ENCODE measurements at places on chromosomes 16 and 17. TPM values are rescaled to one million over a fixed set of nuclear protein-coding genes. Genes with fewer than 3 reads are reported as not detected.
A peak's percentile ranks its signal among the peaks of the same experiment; 100 is the strongest.

DNA sequence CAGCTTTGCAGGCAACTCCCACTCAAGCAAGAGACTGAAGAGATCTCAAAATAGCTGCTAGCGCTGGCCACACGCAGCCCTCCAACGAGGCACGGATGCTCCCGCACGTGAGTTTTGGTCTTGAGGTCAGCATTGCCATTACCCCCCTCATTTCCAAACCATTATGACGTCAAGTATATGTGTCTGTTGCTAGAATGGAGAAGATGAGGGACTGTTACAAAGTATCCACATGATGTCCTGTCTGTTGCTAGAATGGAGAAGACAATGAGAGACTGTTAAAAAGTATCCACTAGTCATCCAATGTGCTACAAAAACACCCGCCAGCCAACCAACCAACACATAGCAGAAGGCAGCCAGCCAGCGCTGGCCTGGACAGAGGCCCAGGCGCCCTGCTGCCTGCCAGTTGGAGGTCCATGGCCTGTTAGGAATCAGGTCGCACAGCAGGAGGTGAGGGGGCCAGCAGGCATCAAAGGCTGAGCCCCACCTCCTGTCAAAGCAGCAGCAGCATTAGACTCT lies 24.8 kb downstream of the KLHDC4 start:
- no peaks in the 10 kb centered on the region for H3K27me3 ChIP-seq
- no peak overlapping the region for H3K27ac ChIP-seq

DNA sequence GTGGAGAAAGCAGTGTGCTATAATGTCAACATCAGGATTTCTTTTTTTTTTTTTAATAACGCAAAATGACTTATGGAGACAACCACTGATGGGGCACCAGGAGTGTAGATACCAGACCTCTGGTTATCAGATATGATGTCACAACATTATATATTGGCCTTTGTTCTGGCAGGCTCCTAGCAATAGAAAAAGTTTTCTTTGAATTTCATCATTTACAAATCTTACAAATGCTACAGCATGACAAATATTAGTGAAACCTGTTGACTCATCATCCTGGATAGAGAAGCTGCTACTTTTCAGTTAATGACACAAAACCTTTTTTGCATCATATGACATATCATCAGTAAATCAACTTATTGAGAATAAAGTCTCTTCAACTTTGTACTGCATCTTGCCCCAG lies 6.1 kb downstream of the THUMPD1 start:
- peaks cover 35% of the 10 kb centered on the region for H3K36me3 ChIP-seq
- no peak overlapping the region for H3K27ac ChIP-seq
- no peak overlapping the region for H3K4me3 ChIP-seq
- DNase-seq, result no peak

DNA sequence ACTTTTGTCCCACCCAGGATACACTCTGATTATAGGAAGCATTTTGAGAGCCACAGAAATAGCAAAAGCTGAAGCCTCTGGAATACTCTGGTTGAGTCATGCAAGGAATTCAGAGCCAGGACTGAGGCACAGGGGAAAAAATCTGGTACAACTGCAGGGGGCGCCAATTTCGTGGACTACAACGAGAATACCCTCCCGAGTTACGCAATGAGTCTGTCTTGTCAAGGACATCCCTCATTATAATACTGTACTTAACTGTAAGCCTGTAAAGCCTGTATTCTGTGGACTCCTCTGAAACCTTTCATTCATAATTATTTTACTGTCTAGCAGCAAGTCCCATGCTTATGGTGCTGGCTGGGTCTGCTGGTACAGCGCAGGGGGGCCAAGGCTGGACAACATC lies 7.8 kb downstream of the HOXB1 start:
- peaks cover 25% of the 10 kb centered on the region for H3K4me1 ChIP-seq
- H3K4me3 ChIP-seq, result no peak overlapping the region
- DNase-seq, result no peak
- H3K36me3 ChIP-seq, result no peaks in the 10 kb centered on the region

GRCh38 chr17:73744411-73744810 lies 100.2 kb upstream of the SDK2 start:
- H3K27me3 ChIP-seq, result peaks cover 81% of the 10 kb centered on the region
- no peak overlapping the region for H3K4me3 ChIP-seq
- H3K36me3 ChIP-seq, result no peaks in the 10 kb centered on the region
- DNase-seq, result no peak
- no peaks in the 10 kb centered on the region for H3K4me1 ChIP-seq

DNA sequence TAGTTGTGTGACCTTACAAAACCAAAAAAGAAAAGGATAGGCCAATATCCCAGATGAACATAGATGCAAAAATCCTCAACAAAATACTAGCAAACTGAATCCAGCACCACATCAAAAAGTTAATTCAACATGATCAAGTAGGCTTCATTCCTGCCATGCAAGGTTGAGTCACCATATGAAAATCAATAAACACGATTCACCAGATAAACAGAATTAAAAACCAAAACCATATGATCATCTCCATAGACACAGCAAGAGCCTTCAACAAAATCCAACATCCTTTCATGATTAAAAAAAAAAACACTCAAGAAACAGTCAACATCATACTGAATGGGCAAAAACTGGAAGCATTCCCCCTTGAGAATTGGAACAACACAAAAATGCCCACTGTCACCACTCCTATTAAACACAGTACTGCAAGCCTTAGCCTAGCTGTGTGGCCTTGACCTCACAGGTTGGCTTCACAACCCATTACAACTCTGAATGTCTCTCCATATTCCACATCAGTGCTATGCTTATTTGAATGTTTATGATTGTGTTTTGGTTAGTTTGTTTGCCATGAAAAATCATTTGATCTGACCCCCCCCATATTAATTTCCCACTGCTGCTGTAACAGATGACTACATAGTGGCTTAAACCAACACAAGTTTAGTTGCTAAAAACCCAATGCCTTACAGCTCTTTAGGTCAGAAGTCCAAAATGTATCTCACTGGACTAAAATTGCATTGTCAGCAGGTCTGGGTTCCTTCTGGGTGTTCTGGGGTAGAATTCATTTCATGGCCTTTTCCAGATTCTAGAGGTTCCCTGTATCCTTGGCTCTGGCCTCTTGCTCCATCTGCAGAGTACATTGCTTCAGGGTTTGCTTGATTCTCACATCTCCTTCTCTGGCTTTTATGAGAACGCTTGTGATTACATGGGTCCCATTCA lies 257.1 kb upstream of the DYNLRB2 start:
- no peak overlapping the region for H3K27ac ChIP-seq
- no peak overlapping the region for H3K4me3 ChIP-seq
- DNase-seq, result no peak
- no peaks in the 10 kb centered on the region for H3K27me3 ChIP-seq
- no peaks in the 10 kb centered on the region for H3K4me1 ChIP-seq

DNA sequence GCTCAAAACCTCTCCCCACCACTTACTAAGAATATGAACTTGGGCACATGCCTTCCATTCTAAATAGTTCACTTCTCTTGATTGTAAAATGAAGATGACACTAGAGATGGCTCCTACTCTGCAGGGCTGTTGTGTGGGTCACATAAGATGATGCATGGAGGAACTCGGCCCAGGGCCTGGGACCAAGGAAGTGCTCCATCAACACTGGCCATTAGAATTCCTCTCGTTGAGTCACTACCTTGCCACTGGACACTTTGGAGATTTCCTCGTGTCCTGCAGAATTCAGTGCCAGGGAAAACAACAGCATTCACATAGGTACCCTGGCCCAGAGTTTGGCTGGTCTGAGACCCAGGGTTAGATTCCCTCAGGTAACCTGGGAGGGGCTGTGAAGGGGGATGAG lies 18.6 kb downstream of the HNF1B start:
- DNase-seq, result no peak
- no peaks in the 10 kb centered on the region for H3K4me1 ChIP-seq
- H3K27ac ChIP-seq, result no peak overlapping the region
- no peak overlapping the region for H3K4me3 ChIP-seq

GRCh38 chr16:70703041-70703834 lies 17.4 kb upstream of the MTSS2 start:
- H3K27me3 ChIP-seq, result no peaks in the 10 kb centered on the region
- no peak overlapping the region for H3K4me3 ChIP-seq
- no peak for DNase-seq
- peaks cover 20% of the 10 kb centered on the region for H3K4me1 ChIP-seq
- no peak overlapping the region for H3K27ac ChIP-seq

DNA sequence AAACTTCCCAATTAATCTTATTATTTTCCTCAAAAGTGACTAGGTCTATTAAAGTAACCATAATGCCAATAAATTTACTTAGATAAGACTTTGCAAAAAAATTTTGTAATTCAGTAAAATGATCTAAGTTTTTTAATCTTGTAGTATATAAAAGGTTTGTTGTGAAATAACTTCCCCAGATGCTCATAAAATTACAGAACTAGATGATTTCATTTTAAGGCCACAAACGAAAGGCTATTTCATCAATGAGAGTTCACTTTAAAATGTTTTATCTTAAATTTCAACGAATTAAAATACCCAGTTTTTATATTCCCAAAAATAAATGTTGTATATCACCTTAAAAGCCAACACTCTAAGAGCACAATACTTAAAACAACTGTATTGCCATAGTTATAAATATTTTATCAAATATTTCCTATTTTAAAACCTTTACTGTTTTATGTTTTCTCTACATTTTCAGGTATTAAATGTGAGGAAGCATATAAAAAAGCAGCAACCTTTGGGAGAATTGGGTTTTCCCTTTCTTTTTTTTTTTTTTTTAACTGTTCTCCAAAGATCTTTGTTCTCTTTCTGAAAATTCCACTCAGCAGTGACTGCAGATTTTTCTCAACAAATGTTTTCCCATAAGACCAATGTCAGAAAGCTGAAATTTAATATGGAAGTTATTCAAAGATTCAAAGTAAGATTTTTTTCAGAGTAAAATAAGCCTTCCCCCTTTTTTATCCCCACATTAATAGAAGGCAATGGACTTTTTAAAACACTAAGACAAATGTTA lies 169.9 kb downstream of the CYB561 start:
- DNase-seq, result no peak
- no peaks in the 10 kb centered on the region for H3K36me3 ChIP-seq
- no peak overlapping the region for H3K4me3 ChIP-seq
- no peaks in the 10 kb centered on the region for H3K27me3 ChIP-seq
- H3K4me1 ChIP-seq, result peaks cover 72% of the 10 kb centered on the region
- peak overlapping the region; percentile 91 for H3K27ac ChIP-seq

- peaks cover 15% of the 10 kb centered on the region for H3K4me1 ChIP-seq
- peak overlapping the region; percentile 44 for H3K27ac ChIP-seq
- no peak for DNase-seq
- peak overlapping the region; percentile 87 for H3K4me3 ChIP-seq
Observed at GRCh38 chr17:81386646-81387099, 8.6 kb upstream of the BAHCC1 start.

GRCh38 chr17:41939044-41939692 lies 8.8 kb downstream of the ODAD4 start:
- no peak for DNase-seq
- no peak overlapping the region for H3K4me3 ChIP-seq
- no peaks in the 10 kb centered on the region for H3K27me3 ChIP-seq
- H3K36me3 ChIP-seq, result no peaks in the 10 kb centered on the region
- no peaks in the 10 kb centered on the region for H3K4me1 ChIP-seq

GRCh38 chr17:75565618-75566017 lies 22.0 kb upstream of the MYO15B start:
- H3K36me3 ChIP-seq, result peaks cover 21% of the 10 kb centered on the region
- H3K27ac ChIP-seq, result no peak overlapping the region
- no peak overlapping the region for H3K4me3 ChIP-seq
- no peak for DNase-seq
- H3K27me3 ChIP-seq, result no peaks in the 10 kb centered on the region
- H3K4me1 ChIP-seq, result peaks cover 31% of the 10 kb centered on the region

DNA sequence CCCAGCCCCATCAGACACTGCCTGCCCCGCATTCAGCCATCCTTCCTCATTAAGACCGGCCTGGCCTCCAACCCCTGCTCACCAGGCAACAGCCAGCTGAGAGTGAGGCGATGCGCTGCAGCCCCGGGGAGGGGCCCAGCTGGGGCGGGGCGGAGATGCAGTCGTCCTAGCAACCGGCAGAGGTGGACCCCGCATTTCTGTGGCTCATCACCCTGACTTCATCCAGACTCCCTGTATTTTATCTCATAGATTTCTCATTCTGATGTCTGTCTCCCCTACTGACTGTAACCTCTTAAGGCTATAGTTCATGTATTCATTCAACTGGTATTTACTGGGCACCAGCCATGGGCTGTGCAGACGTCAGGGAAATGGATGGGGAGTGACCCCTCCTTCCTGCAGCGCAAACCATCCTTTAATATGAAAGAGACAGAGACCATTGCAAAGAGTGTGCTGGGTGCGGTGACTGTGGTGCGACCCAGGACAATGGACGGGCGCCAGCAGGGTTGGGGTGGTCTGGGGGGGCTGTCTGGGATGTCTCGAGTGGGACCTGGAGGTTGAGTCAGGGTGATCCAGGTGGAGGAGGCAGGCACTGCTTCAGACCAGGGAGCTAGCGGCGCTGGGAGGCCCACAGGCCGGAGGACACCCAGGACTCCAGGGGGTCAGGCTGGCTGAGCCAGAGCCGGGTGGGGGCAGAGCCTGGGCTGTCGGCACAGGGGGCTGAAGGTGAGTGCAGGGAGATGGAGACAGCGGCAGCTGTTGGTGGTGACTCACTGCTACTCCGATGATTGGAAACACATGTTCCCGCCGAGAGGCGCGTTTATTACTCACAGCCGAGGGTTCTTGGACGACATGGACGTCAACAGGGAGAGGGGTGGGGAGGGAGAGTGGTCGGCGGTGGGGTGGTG lies 10.5 kb upstream of the TIMP2 start:
- H3K27me3 ChIP-seq, result no peaks in the 10 kb centered on the region
- no peak overlapping the region for H3K4me3 ChIP-seq
- no peak overlapping the region for H3K27ac ChIP-seq
- peaks cover 42% of the 10 kb centered on the region for H3K4me1 ChIP-seq
- peak; percentile 52 for DNase-seq

- no peaks in the 10 kb centered on the region for H3K27me3 ChIP-seq
- no peak overlapping the region for H3K4me3 ChIP-seq
- DNase-seq, result no peak
Observed at GRCh38 chr17:8574687-8575086, 55.8 kb downstream of the MYH10 start.

DNA sequence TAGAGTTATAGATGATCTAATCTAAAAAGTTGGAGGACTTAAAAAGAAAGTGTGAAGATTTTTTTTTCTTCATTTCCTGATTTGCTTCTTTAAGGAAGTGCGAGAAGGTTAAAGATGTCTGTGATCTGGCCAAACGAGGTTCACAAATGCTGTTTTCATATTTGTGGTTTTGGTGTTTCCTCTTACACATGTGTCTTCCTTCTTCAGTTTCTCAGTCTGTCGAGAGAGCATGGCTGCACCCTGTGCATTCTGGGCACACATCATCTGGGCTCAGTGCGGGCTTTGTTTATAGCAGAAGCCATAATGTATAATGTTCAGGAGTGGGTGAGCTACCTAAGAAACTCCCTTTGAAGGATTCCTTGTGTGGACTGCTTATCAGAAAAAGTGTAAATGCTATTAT lies 260.4 kb upstream of the TBX2 start:
- no peaks in the 10 kb centered on the region for H3K36me3 ChIP-seq
- no peak overlapping the region for H3K27ac ChIP-seq
- DNase-seq, result peak; percentile 44
- H3K4me3 ChIP-seq, result no peak overlapping the region

GRCh38 chr16:89678258-89678657 lies 8.2 kb upstream of the CDK10 start:
- no peak for DNase-seq
- no peaks in the 10 kb centered on the region for H3K36me3 ChIP-seq
- H3K27ac ChIP-seq, result no peak overlapping the region
- no peak overlapping the region for H3K4me3 ChIP-seq

The CEMP1 gene
- total RNA-seq, result 0.46 TPM

The KRT20 gene
- total RNA-seq, result 0.18 TPM

The KRT28 gene
- total RNA-seq, result not detected

The TBC1D3I gene
- not detected for total RNA-seq

The C16orf46 gene
- total RNA-seq, result 0.73 TPM

The MPP2 gene
- total RNA-seq, result 7.7 TPM

The GGT6 gene
- total RNA-seq, result not detected

The SF3B3 gene
- 181 TPM for total RNA-seq

The TBC1D3C gene
- not detected for total RNA-seq

The OR1A1 gene
- total RNA-seq, result not detected

The CCDC200 gene
- not detected for total RNA-seq

The BEAN1 gene
- 1.9 TPM for total RNA-seq
